ENCODE measurements at places on chromosomes 7 and 10.

DNA sequence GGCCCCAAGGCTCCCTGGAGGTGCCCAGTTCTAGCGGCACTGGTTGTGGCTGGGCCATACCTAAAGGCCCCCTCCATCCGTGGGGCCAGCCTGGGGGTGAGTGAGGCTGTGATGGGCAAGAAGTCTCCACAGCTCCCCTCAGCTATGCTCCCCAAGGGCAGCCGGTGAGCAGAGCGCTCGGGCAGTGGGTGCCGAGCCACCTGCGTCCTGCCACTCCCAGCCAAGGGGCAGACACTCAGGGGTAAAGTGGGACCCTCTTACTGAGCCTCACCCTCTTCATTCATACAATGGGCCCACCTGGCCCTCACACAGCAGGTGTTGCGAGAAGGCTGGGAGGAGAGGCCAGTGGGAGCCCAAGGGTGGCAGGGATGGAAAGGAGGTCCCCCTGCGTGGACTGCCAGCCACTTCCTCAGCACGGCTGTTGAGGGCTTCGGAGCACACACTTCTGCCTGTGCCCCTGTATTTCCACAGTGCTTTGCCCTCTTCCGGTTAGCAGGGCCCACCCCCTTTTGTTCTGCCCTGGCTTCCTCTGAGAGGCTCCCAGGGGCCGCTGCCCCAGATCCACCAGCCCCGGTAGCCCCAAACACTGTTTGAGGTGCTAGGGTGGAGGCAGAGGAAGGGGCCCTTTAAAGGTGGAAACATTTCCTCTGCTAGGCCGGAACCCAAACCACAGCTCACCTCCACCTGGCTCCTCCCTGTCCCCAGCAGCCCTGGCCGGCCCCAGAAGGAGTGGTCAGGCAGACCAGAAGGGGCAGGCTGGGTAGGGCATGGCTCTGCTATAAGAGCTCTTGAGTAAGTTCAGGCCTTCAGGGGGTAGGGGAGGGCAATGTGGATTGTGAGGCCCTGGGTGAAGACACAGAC, 16.4 kb upstream of the C10orf105 start:
- DNase-seq = no peak

DNA sequence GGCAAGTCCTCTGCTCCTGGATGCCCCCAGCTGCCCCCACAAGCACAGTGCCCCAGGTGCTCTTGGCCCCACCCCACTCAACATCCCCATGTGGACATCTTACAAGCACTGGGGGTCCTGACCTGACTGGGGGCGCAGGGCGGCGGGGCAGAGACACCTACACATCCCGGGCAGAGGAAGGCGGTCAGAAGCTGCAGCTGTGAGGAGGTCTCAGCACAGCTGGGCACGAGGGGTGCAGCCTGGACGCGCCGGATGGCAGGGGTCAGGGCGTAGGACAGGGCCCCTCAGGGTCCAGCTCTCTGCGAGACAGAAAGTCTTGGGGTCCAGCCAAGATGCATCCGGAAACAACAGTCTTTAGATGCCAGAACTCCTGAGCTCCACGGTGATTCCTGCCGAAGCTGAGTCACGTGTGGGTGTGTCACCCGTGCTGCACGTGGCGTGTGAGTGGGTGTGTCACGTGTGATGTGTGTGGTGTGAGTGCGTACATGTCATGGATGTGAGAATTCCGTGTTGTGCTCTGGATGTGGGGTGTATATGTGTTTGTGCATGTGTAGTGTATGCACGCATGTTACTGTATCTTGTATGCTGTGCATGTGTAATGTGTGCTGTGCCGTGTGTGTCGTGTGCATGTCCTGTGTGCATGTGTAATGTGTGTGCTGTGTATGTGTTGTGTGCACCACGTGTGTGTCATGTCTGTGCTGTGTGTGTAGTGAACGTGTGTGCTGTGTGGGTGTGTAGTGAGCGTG, 5.1 kb downstream of the VENTX start:
- no peak for DNase-seq

GRCh38 chr7:143023047-143023446, 3.9 kb downstream of the OR9A2 start:
- DNase-seq = no peak

DNA sequence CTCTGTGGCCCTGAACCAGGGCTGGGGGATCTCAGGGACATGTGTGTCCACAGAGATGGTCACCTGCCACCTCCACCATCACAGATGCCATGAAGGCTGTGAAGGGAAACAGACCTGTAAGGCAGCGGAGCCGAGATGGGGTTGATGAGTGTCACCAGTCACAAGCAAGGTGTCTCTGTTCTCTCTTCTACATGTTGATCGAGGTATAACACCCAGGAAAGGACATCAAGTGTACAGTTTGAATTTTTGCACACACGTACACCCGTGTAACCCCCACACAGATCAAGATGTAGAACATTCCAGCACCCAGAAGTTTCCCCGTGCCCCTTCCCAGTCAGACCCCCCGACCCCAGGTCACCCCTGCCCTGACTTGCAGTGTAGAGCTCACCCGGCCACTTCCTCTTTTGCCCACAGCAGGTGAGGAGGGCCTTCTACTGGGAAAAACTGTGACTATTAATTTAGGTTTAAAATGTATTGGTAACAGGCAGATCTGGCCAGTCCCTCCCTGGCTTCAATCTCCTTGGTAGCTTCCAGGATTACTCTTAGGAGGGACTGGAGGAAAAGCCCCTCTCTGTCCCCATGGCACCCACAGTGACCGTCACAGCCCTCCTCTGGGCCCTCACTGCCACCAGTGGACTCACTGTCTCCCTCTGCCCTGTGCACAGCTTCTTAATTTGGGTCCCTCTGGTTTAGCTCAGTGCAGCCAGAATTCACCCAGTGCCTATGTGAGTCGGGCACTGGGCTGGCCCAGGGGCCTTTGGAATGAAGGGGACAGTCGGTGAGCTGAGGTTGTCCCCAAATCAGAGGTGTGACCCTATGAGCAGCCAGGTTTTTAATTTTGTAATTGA, 108.2 kb downstream of the LHPP start:
- DNase-seq = no peak

GRCh38 chr10:84593506-84593905, 265.1 kb downstream of the CCSER2 start:
- no peak for DNase-seq

All from CD4-positive, alpha-beta T cell (primary cell).